ENCODE measurements at places on chromosomes 1 and 21.

- DNase-seq: no peak
Observed at GRCh38 chr1:230087028-230087716, 20.1 kb downstream of the GALNT2 start.

GRCh38 chr1:119954476-119955422 lies 58.4 kb upstream of the ADAM30 start:
- no peak for DNase-seq

- no peak for DNase-seq
Observed at GRCh38 chr1:192475970-192476369, 99.6 kb upstream of the RGS1 start.

GRCh38 chr1:231207437-231207836 lies 33.6 kb upstream of the GNPAT start:
- DNase-seq: no peak

DNA sequence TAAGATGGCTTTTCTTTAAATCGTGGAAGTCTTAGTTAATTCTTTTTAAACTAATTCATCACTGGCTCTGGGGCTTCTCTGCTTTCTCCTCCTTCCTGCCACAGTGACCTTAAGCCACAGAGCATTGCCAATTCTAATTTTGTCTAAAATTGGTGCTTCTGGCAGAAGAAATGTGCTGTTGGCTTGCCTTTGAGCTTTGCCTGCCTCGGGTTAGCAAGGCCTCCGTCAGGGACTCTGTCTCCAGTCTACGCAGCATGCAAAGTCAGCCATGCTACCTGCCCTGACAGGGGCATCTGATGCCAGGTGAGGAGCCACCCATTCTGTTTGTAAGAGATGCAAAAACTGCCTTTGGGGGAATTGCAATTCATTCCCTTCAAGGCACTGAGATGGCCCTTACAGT lies 25.2 kb downstream of the CLDN14 start:
- no peak for DNase-seq

DNA sequence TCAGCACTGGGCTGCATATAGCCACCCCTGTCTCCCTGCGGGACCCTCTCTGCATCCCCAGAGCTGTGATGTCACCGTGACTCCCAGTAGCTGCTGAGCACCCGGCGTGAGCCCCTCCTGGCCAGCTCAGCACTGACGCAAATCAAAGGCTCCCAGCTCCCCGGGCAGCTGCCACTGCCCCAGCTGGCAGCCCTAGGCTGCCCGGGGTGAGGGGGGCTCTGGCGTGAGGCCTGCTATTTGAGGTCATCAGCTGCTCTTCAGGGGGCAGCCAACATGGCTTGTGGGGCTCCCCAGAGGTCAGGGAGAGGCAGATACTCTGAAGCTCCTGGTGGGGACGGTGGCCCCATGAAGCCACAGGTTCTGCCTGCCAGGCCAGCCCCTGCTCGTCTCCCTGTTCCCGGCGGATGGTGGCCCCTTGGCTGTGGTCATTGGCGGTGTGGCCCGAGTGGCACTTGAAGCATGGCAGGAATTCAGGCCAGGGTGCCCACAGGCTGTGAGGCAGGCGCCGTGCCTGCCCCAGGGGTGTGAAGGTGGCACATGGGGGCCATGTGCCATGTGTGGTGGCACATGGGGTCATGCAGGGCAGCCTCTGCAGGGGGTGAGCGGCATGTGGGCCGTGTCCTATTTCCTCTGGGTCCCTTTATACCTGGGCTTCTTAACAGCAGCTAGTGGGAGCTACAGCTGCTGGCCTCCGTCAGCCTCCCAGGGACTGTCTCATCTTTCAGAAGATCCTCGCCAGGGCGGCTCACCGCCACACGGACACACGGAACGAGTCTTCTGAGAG lies 85.4 kb downstream of the SIK1 start:
- no peak for DNase-seq

- DNase-seq: peak; percentile 28
Observed at GRCh38 chr21:42003051-42003461, 7.1 kb downstream of the ZBTB21 start.

- no peak for DNase-seq
Observed at GRCh38 chr1:2445823-2446215, 30.3 kb upstream of the PLCH2 start.

DNA sequence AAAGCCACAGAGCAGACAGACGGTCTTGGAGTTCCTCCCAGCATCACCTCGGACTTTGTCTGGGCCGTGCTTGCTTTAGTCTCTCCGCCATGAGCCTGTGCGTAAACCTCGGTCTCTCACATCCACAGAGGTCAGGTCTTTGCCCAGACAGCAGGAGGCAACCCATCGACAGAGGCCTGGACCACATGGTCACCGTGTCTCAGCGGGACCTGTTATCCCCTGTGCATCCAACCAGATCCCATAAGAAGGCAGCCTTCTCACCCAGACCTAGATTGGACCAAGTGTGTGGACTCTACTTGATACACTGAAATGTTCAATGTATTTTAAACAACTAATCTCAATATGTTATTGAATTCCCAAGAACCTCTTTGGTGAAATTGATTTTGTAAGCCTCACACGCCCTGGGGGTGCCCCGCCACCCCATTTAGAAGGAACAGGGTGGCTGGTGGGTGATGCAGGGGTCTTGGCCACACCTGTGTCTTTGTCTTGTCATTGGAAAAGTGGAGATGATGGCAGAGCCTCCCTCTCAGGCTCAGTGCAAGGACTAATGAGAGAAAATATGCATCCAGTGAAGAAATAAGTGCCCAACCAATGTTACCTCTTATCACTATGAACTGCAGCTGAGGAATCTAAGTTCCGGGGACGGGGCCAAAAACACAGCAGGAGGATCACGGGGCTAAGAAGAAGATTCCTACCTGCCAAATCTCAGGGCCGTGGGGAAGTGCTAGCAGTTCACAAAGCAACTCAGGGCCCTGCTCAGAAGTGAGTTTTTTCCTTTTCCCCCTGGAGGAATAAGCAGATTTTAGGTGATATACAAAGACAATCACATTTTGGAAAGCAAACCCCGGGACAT lies 101.6 kb upstream of the BACE2 start:
- no peak for DNase-seq

DNA sequence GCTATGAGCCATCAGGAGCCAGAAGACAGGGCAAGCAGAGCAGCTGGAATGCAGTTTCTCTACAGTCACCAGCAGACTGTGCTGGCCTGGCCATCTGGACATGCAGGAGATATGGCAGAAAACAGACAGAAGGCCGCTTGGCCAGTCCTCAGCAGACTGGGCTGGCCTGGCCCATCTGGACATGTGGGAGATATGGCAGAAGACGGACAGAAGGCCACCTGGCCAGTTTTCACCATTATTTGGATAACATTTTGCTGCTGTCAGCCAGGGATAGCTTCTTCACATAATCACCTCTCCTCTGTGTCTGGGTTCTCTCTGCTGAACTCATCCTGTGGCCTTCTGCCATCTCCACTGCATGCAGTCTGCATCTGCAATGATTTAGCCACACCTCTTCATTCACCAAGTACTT lies 25.0 kb upstream of the CACYBP start:
- DNase-seq: no peak

GRCh38 chr1:175168782-175169181 lies 23.8 kb downstream of the KIAA0040 start:
- DNase-seq: no peak

DNA sequence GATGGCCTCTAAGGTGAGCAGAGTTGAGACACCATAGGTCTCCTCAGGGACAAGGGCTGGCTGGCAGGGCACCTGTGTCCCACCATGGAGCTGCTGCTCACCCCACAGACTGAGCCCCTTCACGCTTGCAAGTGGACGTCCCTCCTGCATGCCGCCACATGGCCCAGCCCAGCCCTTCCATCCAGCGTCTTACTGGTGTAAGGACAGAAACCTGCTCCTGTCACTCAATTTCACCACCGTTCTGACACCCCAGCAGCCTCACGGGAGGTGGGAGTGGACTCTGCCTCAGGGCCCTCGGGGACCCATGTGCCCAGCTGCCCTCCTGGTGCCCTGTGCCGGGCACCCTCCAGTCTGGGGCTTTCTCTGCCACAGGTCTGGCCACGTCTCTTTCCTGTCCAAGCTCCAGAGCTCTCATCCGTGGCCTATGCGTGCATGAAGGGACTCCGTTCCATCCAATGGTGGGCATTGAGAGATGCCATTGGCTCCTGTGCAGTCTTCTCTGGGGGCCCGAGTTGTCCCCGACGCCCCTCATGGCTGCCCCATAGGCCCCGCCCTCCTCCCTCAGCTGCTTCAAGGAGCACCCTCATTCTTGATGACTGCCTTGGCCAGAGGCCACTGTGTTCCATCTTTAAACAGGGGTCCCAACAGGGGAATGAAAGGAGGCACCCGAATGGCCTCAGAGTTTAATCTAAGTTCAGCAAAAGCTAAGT lies 42.6 kb upstream of the COL6A1 start:
- no peak for DNase-seq

DNA sequence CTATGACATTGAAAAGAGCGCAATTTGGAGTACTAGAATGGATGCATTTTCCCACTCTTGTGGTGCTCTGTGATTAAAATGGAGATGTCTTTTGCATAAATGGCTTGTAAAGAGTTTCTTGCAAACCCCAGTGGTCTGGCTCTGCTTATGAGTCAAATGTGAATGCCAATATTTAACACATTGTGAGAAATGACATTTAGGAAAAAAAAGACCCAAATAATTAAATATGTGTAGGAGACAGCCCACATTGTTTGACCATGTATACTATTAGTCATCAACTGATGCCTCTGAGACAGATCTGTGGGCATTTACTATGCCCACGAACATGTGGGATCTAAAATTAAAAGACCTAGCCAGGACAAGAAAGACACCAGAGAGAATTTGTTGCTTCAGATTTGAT lies 22.2 kb upstream of the RUNX1 start:
- no peak for DNase-seq

- no peak for DNase-seq
Observed at GRCh38 chr1:196002906-196003305, 605.3 kb downstream of the KCNT2 start.

- no peak for DNase-seq
Observed at GRCh38 chr1:19814681-19815503, at the start of gene RNF186. Gene RNF186, minus strand, starts transcription at chr1:19815283. Its CDS starts 182 bp downstream, at chr1:19815101.

DNA sequence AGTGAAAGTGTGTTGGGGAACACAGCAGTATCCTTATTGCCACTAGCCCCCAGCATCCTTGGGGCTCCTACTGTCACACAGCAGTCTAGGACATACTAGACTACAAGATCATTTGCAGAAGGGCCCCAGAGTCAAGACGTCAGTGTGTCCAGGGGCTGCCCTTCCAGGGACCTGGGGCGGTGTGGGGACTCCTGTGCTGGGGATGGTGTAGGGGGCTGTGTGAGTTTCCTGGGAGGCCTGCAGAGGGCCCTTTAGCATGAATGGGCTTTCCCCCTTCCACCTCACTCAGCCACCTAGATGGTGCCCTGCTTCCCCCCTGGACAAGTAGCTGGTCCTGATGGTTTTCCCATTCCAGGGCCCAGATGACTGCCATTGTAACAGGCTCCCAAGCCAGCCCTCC lies 17.5 kb upstream of the KIF21B start:
- no peak for DNase-seq

DNA sequence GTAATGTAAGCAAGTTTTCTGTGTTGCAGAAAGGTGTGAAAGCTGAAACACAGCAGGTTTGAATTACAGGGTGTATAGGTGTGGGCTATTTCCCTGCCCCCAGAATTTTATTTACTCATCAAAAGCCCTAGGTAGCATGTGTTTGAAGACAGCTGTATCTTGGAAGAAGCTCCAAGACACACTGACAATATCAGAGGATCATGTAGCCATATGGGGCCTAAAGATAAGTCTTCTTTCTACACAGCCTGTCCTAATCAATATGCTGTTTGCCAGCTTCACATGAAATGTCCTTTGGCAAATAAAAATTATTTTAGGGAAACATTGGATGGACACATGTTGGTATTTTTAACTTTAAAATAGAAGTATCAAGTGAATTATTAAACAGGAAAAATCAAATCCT lies 17.5 kb upstream of the SUCO start:
- DNase-seq: no peak

DNA sequence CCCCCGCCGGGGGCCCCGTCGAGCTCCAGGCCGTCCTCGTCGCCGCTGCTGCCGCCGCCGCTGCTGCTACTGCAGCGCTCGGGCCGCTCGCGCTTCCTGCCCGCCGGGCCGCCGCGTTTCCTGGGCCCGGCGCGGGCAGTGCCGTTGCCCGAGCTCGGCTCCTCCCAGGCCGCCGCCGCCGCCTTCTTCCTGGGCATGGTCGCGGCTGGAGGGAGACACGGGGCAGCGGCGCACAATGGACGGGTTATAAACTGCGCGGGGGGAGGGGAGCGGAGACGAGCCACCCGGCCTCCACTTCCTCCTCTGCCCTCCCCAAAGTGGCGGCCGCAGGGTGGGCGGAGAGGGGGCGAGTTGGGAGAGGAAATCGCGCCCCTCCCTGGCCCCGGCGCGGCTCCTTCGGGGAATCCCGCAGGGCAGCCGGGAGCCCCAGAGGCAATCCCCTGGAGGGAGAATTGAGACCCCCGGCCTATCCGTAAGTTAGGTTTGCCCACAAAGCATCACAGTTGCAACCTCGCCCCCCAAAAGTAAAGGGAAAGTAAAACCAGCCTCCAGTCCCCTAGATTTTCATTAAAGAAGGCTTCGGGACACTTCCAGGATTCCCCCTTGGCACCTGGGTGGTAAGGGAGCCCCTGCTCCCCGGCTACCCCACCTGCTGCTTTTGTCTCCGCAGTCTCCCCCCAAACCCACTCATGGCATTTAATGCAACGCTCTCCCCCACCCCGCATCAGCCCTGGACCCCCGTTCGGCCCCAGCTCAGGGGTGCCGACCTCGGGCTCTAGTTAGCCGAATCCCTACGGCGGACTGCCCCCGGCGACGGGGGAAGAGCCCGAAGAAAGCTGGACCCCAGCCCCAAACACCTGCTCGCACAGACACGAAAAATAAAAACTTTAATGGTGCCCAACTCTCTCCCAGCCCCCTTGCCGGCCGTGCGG lies 893 bp downstream of the RCC2 start:
- DNase-seq: no peak

- no peak for DNase-seq
Observed at GRCh38 chr1:222441066-222441465, 106.8 kb downstream of the HHIPL2 start.

DNA sequence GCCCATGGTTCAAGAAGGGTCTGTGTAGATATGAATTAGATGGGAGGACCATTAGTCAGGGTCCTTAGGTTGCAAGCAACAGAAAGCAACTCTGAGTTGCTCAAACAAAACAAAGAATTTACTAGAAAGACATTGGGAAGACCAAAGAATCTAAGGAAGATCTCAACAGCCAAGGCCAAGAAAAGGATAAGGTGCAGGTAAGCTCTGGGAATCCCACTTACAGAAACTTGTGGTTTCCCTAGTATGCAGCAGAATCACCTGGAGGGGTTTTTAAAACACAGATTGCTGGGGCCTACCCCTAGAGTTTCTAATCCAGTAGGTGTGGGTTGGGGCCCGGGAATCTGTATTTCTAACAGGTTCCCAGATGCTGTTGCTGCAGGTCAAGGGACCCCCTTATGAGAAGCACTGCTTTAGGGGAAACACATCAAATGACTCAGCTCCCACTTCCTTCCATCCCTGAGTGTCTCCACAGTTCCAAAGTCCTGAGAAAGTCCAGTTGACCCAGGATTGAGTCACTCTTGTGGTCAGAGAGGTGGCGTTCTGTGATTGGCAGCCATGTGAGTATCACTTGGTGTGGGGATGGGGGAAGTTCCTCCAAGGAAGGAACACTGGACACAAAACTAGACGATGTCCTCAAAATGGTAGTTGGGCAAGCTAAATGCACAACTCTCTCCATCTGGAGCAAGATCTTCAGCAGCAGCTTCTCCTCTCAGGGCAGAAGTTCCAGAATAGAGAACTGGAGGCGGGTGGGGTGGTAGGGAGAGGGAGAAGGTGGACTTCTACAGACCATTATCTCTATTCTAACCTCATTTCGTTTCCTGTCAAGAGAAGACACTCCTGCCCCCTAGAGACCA lies 24.2 kb upstream of the EYA3 start:
- DNase-seq: peak; percentile 57

Measured in GM04504 (cell line).